ENCODE measurements at places on chromosomes 5 and 9. TPM values are rescaled to one million over a fixed set of nuclear protein-coding genes. Genes with fewer than 3 reads are reported as not detected.

EXOC3 gene
- polyA plus RNA-seq: 33.6 TPM

OTULINL gene
- 7.2 TPM for polyA plus RNA-seq

PFN3 gene
- not detected for polyA plus RNA-seq

AK8 gene
- polyA plus RNA-seq: 1.2 TPM

PRSS3 gene
- polyA plus RNA-seq: not detected

HAVCR2 gene
- 1.1 TPM for polyA plus RNA-seq

PCDHB6 gene
- polyA plus RNA-seq: 1.6 TPM

LEAP2 gene
- polyA plus RNA-seq: 1.6 TPM

FST gene
- 1.1 TPM for polyA plus RNA-seq

IFNA21 gene
- polyA plus RNA-seq: not detected

RAPGEF1 gene
- 43.0 TPM for polyA plus RNA-seq

CCNJL gene
- 0.84 TPM for polyA plus RNA-seq

FOXD1 gene
- not detected for polyA plus RNA-seq

SPOUT1 gene
- 34.7 TPM for polyA plus RNA-seq

STX17 gene
- polyA plus RNA-seq: 3.0 TPM

FASTKD3 gene
- 27.8 TPM for polyA plus RNA-seq

PLAC8L1 gene
- polyA plus RNA-seq: 1.2 TPM

TAS2R1 gene
- polyA plus RNA-seq: 0.41 TPM

SOX30 gene
- polyA plus RNA-seq: not detected

SGCD gene
- polyA plus RNA-seq: 2.5 TPM

C9orf50 gene
- polyA plus RNA-seq: not detected

FOXD4L4 gene
- polyA plus RNA-seq: not detected

CDH9 gene
- 1.7 TPM for polyA plus RNA-seq

MSANTD3 gene
- polyA plus RNA-seq: 82.6 TPM

FOXD4L6 gene
- polyA plus RNA-seq: 2.3 TPM

GDF9 gene
- 4.6 TPM for polyA plus RNA-seq

PCDHB9 gene
- polyA plus RNA-seq: 4.9 TPM

LCN15 gene
- not detected for polyA plus RNA-seq

CTXN3 gene
- polyA plus RNA-seq: 1.0 TPM

ENG gene
- polyA plus RNA-seq: not detected

SPATA31C1 gene
- not detected for polyA plus RNA-seq

NEURL1B gene
- polyA plus RNA-seq: 12.7 TPM

RNF183 gene
- not detected for polyA plus RNA-seq

CNTNAP3 gene
- polyA plus RNA-seq: 7.6 TPM

DCANP1 gene
- not detected for polyA plus RNA-seq

GABRA1 gene
- 50.6 TPM for polyA plus RNA-seq

TARS1 gene
- 88.7 TPM for polyA plus RNA-seq

PCDHGC4 gene
- polyA plus RNA-seq: 4.3 TPM

PCDHGA8 gene
- 0.19 TPM for polyA plus RNA-seq

IFNA2 gene
- polyA plus RNA-seq: not detected

FRMPD1 gene
- 0.35 TPM for polyA plus RNA-seq

FAM200C gene
- polyA plus RNA-seq: 21.6 TPM

Data from neural cell (in vitro differentiated cells).